ENCODE measurements at places on chromosomes 1 and 21.

GRCh38 chr1:58823481-58824010, 39.7 kb upstream of the JUN start:
- peak; percentile 95 for DNase-seq

- no peak for DNase-seq
These were observed 32.1 kb upstream of the ST6GALNAC5 start for GRCh38 chr1:76835203-76835602.

DNA sequence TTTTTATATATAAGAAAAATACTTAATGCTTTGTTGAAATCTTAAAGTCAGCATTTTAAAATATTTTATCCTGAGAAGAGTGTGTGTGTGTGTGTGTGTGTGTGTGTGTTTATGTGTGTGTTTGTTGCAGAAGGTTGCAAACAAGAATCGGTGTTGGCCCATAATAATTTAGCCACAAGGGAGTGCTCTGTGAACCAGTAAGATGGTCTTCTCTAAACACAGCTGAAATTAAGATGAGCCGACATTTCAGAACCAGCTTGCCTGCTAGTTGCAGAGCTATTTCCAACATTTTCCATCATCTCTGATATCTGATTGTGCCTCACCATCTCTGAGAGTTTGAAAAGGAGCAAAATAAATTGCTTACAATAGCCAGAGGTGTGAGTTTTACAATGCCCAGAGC, 158.8 kb upstream of the SGIP1 start:
- DNase-seq = no peak

DNA sequence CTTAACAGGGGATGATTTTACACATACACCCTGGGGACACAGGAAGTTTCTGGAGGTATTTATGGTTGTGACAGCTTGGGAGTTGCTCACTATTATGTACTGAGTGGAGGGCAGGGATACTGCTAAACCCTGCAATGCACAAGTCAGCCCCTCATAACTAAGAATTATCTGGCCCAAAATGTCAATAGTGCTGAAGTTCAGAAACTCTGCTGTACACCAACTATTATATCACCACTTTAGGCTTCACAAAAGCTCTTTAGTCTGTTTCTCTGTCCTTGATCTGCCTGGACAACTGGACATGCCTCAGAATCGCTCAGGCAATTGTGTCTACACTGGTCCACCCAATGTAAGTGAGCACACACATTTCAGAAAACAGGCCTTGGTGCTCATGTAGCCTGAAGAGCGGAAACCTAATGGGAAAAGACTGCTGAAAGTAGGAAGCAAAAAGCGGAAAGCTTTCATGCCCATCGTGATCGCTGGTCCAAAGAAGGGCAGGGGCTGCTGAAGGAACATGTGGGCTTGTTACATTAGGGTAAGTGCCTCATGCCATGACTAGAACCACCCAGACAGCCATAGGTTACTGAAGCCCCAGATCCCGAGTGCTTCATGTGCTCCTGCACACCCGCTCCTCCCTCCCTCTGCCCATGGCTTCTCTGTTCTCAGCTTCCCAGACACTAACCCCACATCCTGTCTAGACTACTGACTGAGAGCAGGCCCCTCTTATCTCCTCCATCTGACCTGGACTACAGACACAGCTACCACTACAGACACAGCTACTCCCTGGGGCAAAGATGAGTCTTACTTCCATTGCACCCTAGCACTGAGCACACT, 73.5 kb downstream of the LRIG2 start:
- DNase-seq = peak; percentile 73

DNA sequence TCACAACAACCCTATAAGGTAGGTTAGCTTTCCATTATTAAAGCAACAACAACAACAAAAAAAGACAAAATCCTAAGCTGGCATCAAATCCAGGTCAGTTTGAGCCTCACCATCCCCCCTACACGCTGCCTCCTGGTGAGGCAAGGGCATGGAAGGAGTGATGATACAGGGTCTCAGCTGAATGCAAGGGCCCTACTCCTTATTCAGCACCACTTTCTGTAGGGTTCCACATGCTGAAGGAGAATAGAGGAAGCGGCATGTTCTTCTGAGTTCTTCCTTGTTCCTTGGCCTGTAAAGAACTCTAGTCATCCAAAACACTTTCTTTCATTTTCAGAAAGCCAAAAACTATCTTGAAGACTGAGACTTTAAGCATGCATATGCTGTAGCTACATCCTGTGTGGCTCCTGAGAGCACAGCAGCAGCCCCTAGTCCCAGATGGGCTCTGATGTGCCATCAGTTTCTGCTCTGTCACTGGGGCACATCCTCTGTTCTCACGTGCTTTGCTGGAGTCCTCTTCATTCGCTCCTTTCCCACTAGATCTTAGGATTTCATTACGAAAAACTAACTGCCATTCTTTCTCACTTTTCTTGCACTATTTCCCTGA, 6.2 kb downstream of the ILDR2 start:
- DNase-seq = no peak

GRCh38 chr1:77541162-77541545, 141.3 kb downstream of the ZZZ3 start:
- no peak for DNase-seq

- peak; percentile 69 for DNase-seq
These were observed 13.0 kb downstream of the CHIT1 start for GRCh38 chr1:203216274-203217138.

Measured in mesenchymal stem cell (in vitro differentiated cells and primary cell).